NCI-H2081 (cell line): ENCODE measurements at places on chromosomes 2 and 18.
A peak's percentile ranks its signal among the peaks of the same experiment; 100 is the strongest.

GRCh38 chr2:77156599-77156998, 365.6 kb downstream of the LRRTM4 start:
- DNase-seq: no peak

DNA sequence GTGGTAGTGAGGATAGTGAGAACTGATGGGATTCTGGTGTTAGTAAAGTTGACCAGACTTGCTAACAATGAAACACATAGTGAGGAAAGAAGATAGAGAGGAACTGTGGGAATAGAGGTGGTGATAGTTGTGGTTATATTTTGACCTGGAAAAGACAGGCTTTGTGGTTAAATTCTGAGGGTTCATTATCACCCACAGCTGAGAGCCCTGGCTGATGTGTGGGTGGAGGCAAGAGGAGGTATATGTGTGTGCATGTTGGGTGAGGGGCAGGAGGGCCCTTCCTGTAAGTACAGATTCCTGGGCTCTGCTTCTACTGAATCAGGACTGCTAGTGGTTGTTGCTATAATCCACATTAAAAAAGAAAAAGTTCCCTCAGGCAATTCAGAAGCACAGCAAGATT, 26.2 kb upstream of the TMEM163 start:
- no peak for DNase-seq

- no peak for DNase-seq
These were observed 1721.9 kb upstream of the SLC39A10 start for GRCh38 chr2:193935114-193935513.

GRCh38 chr2:127517465-127517864, 8.8 kb downstream of the IWS1 start:
- DNase-seq: no peak

DNA sequence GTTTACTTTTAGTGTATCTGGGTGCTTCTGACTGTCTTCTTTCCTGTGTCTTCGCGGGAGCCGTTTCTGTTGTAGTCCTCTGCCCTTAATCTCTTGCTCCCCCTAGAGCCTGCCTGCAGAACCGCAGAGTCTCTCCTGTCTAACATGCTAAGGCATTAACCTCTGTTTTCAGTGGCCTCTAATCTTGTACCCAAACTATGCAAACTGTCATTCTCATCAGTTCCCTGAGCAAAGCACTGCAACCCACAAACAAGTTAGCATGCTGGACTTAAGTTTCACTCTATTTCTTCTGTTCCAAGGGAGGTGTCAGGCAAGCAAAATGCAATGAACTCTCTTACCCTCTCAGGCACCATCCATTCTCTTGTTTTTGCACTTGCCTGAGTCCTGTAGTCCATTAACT, 138.4 kb downstream of the OTX1 start:
- DNase-seq: no peak

DNA sequence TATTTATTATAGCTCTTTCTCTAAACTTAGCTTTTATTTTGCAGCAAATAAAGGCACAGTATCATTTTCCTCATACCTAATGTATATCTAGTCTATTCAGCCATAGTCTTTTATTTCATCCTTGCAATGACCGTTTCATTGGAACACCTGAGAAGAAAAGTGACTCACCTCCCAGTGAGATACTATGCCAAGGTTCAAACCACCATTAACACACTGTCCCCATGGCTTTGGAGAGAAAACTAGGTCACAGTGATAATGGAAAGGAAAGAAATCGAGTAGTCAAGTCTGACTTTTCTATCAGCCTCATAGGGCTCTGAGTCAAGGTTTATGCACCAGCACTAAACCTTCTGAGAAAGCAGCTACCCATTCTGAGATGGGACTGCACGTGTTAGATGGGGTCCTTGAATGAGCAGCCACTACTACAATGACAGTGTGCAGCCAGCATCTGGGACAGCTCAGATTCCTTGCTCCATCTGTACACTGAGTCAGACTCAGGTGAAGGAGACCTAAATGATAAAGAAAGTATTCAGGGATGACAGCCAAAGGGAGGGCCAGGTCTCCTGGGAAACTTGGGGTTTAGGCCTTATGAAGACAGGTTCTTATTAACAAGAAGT, 971.1 kb upstream of the ACVR2A start:
- DNase-seq: no peak

DNA sequence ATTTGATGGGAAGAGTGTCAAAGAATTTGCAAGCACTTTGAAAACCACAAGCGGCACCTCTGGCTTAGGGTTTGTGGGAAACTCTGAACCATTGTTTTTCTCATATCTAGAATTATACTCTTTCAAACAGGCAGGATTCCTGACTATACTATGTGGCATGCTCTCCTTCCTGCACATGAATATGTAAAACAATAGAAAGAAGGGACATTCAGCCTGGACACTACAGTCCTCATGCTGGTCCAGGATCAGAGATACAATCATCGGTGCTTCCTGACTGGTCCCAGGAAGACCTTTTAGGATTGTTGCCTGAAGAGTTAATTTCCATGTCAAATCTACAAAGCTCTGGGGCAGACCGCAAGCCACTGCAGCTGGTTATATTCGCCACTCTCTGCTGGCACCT, 55.7 kb upstream of the RASGRP3 start:
- no peak for DNase-seq

GRCh38 chr2:159592441-159592840, 23.9 kb downstream of the BAZ2B start:
- no peak for DNase-seq

DNA sequence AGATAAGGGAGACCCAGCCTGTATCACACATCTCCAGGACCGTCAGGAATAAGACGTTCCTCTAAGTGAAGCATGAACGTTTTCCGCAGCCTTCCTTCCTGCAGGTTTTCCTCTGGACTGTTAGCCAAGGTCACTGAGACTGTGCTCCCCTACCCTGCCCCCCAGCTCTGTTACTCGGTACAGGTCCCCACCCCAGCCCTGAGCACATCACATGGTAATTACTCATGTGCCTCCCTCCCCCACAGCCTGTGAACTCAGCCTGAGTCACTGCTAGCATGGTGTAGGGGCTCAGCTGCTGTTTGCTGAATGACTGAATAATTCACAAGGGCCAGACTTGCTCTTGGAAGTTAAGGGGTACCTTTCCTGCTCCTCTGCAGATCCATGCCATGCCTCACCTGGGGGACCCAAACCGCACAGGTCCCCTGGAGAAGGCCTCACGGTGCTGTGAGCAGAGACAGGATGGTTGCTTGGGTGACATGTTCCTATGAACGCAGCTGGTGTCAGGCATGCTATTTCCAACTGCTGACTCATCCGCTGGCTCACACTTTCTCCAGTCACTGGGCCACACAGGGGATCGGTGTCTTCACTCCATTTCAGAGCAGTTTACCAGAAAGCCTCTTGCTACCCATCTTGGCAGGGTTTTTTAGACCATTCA, 88.2 kb downstream of the PLB1 start:
- DNase-seq: peak; percentile 18

GRCh38 chr2:50402654-50402960, 629.3 kb downstream of the NRXN1 start:
- no peak for DNase-seq

DNA sequence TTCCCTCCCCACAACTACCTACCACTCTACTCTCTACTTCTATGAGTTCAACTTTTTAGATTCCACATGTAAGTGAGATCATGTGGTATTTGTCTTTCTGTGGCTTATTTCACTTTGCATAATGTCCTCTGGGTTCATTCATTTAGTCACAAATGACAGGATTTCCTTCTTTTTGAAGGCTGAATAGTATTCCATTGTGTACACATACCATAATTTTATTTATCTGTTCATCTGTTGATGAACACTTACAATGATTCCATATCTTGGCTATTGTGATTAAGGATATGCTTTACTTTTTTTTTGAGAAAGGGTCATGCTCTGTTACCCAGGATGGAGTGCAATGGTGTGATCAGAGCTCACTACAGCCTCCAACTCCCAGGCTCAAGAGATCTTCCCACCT, 73.6 kb downstream of the ICA1L start:
- DNase-seq: no peak

- DNase-seq: no peak
These were observed 158.0 kb downstream of the CAPN13 start for GRCh38 chr2:30649278-30649677.

DNA sequence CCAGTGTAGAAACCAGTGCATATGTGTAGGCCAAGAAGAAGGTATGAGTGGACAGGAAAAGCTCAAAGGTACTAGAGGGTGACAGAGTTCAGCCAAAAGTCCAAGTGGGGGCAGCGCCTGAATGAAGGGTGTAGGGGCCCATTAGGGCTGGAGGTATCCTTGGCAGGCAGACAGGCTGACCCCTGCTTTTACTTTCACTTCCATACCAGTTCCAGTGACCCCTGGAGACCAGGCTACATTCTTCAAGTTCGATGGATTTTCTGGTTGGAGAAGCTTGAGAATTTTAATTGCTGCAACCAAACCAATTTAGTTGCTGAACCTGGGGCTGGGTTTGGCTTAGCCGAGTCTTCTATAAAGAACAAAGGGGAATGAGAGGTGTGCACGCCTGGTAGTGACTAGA, 42.3 kb upstream of the MRPL33 start:
- no peak for DNase-seq

DNA sequence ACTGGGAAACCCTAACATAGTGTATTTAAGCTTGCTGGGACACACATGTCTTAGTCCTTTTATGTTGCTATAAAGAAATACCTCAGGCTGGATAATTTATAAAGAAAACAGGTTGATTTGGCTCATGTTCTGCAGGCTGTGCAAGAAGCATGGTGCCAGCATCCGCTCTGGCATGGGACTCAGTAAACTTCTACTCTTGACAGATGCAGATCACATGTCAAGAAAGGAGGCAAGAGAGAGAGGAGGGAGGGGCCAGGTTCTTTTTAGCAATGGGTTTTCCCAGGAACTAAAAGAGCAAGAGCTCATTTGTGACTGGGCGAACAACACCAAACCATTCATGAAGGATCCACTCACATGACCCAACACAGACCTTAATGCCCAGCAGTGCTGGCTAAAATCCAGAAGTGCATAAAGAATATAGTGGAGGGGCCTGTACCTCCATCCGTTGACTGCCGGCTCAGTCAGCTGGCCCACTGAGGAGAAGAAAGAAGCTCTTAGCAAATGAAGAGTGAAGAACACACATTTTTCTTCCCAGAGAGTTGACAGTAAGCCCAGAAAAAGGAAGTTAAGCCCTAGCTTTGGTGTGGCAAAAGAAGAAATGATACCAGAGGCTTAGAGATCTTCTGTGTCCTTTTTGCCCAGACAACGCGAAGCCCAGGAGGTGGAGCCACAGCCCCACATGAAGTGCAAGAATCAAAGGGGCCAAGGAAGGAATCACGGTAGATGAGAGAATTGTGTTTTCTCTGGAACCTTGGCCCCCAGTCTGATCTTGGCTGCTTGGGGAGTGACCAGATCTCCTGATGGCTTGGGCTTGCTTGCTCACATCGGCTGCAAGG, 183.5 kb upstream of the FAM98A start:
- DNase-seq: no peak

DNA sequence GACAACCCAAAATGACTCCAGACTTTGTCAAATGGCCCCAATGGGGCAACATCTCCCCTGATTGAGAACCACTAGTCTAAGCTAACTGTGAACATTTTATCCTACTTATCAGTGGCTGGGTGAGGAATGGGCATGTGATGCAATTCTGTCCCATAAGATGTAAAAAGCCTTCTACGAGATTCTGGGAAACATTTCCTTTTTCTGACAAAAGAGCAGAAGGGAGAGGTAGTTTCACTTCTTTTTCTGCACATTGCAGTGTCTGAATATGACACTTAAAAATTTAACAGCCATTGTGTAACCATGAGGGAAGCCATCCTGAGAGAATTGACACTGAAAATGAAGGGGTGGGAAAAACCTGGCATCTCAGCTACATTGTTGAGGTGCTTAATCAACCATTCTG, 17.3 kb upstream of the MARCHF4 start:
- DNase-seq: no peak

DNA sequence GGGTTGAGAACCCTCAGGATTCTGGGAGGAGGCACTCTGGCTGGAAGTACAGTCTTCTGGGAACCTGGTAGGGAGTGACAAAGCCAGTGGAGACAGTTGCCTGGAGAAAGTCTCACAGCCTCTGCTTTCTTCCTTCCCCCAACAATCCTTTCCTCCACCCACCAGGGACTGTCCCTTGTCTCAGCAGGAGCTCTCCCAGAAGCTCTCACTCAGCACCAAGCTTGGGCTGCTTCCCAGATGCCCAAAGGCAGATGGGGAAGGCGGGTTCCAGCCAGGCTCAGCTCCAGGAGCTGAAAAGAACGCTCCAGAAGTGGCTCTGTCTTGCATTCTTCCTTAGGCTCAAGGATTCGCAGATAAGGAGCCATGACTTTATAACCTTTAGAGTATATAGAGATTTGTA, 7.6 kb upstream of the NAGK start:
- no peak for DNase-seq

- no peak for DNase-seq
These were observed 24.6 kb upstream of the KCMF1 start for GRCh38 chr2:84946204-84947009.

DNA sequence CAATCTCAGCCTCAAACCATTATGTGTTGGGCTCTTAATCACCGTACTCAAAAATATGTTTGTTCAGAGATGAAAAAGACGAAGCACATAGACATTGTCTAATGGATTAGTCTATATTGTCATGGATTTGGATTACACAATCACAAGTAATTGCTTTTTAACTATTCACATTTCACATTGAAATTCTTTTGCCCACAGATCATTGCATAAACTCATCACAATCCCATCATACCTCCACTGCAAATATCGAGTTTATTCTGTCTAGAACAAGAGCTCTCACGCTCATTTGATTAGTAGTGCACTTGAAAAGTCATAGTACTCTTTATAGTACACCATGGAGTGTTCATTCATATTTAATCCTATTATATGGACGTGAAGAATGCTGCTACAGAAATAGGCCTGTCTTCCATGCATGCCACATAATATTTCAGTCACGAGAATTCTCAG, 97.9 kb upstream of the SOX11 start:
- DNase-seq: no peak

DNA sequence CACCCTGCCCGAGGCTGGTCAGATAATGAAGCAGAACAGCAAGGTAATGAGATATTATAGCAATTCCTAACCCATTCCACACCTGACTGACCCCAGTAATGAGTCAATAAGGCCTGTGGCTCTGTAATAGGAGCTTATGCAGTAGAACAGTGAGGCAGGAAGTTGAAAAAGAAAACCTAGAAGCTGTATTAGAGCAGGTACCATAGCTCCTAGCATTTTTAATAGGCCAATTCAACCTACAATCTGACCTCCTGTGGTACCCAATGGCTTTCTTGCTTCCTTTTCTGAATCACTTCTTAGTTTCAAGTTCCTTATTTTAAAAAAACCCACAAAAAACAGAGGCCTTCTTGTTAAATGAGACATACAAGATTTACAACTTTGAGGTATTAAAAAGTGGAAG, 43.6 kb upstream of the MAP2 start:
- DNase-seq: peak; percentile 86

DNA sequence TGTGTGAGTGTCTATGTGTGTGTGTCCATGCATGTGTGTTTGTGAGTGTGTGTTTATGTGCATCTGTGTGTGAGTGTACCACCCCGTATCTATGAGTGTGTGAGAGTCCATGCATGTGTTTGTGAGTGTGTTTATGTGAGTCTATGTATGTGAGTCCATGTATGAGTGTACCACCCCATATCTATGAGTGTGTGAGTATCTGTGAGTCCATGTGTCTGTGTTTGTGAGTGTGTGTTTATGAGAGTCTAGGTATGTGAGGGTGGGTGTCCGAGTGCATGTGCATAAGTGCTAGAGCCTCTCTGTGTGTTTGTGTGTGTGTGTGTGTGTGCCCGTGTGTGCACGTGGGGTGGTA, 86.0 kb upstream of the ATG16L1 start:
- no peak for DNase-seq
